ENCODE measurements at places on chromosomes 5 and 9.
A peak's percentile ranks its signal among the peaks of the same experiment; 100 is the strongest.

GRCh38 chr9:128298535-128299482 lies 22.7 kb downstream of the SWI5 start:
- no peak for DNase-seq

DNA sequence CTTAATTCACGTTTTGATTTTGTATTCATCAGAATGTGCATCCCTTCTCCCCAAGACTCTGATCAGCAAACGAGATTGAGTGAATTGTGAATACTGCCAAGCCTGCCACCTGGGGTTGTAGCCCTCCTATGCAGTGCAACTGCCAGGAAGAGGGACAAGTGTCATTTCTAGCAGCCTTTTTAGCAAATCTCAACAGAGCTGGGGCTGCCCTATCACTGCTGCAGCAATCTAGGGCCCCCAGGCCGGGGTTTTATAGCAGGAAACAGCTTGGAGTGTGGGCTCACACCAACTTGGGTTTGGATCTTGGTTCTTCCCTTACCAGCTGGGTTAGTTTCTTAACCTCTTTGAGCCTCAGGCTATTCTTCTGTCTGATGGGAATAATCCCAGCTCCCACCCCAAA lies 4.0 kb downstream of the CSF1R start:
- no peak for DNase-seq

- DNase-seq = no peak
Measured at GRCh38 chr5:144378681-144379080, 208.0 kb downstream of the KCTD16 start.

DNA sequence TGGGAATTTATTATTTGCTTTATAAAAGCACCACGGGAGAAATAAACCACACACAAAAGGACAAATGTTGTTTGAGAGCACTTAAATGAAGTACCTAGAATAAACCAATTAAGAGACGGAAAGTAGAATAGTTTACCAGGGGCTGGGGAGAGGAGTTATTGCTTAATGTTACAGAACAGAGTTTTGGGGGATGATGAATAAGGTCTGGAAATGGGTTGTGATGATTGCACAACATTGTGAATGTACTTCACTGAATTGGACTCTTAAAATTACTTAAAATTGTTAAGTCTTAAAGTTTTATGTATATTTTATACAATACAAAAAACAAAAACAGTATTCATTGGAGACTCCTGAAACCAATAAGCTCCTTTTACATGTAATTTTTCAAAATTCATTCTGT lies 1.5 kb downstream of the ZBTB43 start:
- DNase-seq = no peak

DNA sequence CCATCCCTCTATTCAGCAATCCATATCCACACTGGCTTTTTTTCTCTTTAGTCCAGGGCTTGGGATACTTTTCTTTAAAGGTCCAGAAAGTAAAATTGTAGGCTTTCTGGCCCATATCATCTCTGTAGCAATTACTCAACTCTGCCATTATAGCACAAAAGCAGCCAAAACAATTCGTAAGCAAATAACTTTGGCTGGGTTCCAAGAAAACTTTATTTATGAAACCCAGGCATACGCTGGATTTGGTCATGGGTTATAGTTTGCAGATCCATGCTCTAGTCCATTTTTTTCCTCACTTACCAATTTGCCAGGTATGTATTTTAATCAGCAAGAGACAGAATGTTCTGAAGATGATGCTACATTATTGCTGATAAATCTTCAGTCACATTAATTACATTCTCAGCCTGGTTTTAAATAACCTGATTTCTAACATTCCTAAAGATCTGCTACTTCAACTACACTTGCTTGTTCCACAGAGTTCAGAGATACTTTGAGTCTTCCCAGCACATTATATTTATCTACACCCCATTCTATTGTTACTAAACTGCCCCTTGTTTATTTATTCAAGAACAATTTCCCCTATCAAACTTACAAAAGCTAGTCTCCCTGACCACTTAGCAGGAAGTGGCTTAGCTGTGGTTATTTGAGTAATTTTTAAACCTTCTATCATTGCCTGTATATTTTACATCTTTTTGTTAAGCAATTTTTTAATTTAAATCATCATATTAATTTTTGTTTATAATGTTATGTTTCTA lies 161.0 kb downstream of the ISL1 start:
- no peak for DNase-seq

GRCh38 chr5:107549567-107549966 lies 121.2 kb downstream of the EFNA5 start:
- no peak for DNase-seq

GRCh38 chr5:112142769-112143270 lies 276.3 kb downstream of the EPB41L4A start:
- no peak for DNase-seq

DNA sequence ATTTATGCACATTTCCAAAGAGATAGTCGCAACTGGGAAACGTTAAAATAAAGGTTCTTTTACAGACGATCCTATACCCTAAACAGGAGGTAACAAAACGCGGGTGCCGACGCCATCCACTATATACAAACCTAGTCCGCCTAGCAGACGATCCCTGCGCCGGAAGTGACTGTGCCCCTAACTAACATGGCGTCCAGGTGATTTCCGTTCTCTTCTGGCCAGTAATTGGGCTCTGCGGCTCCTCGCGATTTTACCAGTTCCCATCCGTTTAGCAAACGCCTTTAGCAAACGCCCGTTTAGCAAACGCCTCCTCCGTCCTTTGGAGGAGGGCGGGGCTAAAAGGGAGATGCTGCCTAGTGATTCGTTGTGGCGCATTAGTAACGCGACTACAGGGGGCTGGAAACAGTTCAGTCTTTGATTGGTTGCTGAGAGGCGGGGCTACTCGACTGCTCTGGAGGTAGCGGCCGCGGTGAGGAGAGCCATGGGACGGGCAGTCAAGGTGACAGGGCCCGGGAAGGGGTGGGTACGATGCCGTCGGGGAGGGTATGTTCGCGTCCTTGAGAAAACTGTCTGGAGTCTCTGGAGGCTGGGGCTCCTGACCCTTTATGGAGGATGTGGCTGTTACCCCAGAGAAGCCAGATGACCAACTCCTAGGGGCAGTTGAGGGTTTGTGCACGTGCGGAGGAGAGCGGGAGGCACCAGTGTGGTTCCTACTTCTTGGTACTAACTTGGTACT lies at the start of gene LYRM7:
TSS of gene LYRM7 (plus strand) at position 405 of the 736 bp plus-strand sequence. CDS start at position 482, 77 bp downstream.
- DNase-seq = peak; percentile 99

GRCh38 chr9:69622676-69623075 lies 49.5 kb downstream of the APBA1 start:
- no peak for DNase-seq

DNA sequence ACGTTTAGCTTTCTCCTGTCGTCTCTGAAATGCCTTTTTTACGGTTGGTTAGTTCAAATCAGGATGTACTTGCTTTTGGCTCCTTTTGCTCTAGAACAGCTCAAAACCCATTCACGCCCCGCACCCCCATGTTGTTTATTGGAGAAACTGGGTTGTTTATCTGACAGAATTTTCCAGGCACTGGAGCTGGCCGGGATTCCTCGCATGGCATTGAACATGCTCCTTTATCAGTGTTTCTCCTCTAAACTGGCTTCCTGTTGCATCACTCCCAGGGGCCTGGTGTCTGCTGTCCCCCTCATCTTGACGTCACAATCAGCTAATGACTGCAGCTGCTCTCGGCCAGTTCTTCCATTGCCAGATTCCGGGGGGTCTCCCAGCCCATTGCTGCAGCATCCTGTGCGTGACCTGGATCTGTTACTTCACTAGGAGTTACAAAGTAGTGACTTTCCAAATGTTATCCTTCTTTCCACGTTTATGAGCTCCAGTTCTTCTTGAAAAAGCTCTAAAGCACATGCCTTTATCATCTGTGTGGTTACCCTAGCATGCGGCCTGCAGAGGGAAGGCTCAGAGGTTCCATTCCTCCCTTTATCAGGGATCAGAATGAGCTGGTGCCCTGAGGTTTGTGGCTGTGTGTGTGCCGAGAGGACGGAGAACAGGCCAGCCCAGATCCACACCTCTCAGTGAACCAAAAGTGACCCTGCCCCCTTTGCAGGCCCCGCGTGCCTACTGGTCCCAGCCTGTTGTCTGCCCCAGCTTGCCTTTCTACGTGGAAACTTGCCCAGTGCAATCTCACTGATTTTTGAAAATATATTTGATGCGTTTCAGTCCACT lies 27.5 kb downstream of the FAM163B start:
- no peak for DNase-seq

DNA sequence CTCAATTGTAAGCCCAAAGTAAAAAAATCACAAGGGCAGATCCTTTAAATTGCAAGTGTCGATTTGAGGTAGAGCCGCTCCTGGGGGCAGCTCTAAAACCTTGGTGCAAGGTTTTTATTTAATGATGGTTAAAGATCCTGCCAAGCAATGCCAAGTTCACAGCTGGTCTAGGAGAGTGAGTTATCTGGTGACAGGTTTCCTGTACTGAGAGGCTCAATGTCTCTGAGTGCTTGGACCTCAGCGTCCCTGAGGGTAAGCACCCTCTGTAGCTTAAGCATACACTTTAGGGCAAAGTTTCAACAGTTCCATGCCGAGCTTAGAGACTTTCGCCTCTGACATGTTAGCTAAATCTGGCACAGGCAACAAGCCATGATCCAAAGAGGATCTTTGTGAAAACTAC lies 119.8 kb upstream of the EGFLAM start:
- DNase-seq = no peak

DNA sequence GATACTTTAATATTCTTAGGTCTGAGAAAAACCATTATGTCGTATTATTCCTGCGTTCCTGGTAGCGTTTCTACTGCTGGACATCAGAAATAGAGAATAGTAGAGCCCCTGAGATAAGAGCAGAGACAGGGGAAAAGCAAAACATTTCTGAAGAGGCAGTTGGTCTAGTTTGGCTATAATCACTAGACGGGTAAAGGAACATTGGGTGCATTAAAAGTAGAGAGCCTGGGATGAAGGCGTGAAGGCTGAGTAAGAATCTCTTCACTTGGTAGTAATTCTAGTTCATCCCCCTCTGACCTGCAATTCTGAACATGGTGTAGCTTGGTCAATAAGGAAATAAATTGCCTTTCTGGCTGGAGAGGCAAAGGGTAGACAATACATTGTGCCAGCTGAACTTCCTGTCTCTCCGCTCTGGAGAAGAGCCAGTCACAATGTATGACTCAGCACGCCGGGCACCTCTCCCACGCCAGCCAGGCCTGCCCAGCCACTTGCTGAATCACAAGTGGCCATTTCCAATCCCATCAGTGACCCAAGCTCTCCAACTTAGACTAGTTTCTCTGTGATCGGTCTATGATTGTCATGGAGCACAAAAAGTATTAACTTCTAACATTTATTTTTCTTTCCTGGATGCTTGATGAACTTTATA lies 75.4 kb downstream of the STK32A start:
- no peak for DNase-seq

- no peak for DNase-seq
Measured at GRCh38 chr5:61748121-61748520, 416.1 kb downstream of the ZSWIM6 start.

DNA sequence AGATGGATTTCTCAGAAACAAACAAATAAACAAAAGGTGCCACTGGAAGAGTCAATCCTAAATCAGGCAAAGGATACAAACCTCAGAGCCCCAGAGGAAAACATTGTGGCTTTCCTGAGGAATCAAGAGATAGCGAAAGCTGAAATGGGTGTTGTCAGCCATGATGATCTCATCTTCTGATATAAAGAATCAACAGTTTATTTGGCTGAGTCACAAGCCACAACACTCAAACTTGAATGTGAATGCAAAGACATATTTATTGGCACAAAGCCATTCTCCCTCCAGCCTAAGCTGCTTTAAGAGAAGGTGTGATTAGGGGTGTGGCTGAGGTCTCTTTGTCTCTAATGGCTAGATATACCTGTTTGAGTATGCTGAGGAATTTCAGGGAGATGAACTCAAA lies 73.3 kb upstream of the NREP start:
- DNase-seq = no peak

- DNase-seq = no peak
Measured at GRCh38 chr5:200985-201384, 9.7 kb downstream of the LRRC14B start.

DNA sequence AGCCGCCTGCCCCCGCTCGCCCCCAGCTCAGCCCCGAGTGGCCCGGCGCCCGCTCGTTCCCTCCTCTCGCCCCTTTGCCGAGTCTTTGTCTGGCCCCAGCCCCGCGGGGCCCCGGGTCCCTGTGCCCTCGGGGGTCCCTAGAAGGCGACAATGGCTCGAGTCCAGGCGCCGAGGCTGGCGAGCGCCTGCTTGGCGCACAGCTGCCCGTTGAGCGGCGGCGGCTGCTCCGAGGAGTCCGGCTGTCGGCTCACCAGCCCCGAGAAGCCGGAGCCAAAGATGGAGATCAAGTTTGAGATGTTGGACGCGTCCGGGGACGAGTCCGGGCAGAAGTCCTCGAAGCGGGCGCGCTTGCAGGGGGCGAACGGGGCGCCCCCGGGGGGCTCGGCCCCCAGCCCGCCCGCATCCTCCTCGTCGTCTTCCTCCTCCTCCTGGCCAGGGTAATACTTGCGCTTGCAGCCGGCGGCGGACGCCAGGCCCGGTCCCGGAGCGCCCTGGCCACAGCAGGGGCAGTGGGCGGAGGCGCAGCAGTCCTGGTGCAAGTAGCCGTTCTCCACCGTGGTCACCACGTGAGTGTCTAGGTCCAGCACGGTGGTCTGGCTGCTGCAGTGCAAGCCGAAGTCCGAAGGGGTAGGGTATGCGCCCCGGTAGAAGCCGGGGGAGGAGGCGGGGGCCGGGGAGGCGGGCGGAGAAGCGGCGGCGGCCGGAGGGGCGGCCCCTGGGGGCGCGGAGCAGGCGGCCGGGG lies 1.2 kb downstream of the IER5L start:
- DNase-seq = no peak

- DNase-seq = no peak
Measured at GRCh38 chr5:124923131-124923530, 176.7 kb upstream of the ZNF608 start.

GRCh38 chr5:101160002-101160401 lies 256.9 kb upstream of the ST8SIA4 start:
- no peak for DNase-seq

DNA sequence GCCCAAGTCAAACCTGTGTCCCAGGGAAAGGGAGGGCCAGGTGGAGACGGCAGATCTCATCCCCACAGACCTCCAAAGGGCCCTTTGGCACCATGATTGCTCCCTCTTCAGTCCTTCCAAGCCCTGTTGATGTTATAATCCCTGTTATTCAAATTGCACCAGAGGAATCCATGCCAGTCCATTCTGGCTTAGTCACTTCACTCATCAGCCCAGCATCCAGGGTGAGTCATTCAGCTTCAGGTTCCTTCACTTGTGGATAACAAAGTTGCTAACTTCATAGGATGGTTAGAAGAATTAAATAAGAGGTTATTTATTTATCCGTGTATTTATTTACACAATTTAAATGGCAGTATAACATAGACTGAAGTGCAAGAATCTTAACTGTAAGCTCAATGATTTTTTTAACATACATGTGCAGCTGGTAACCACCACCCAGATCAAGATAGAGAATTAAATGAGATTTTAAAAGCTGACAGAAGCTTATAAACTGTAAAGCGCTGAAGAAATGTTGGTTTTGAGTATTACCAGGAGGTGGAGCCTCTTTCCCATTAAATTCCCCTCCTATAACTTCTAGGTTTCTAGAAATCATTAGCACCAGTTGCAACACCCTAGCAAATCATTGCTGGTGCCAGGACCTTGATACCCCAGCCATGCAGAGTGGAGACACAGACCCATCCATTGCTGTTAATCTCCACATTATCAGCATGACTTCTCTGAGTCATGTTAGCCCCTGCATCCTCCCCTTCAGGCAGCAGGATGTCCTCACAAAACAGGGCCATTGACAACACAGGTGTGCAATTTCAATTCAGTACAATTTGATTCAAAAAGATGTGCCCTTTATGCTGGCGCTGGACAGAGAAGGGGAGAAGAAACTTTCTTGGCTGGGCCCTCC lies 77.4 kb downstream of the SEC61B start:
- DNase-seq = no peak

- no peak for DNase-seq
Measured at GRCh38 chr5:101271416-101271815, 368.3 kb upstream of the ST8SIA4 start.

- DNase-seq = no peak
Measured at GRCh38 chr5:180282281-180282680, 9.6 kb downstream of the MAPK9 start.
